ENCODE measurements at places on chromosomes 12 and 14. TPM values are rescaled to one million over a fixed set of nuclear protein-coding genes. Genes with fewer than 3 reads are reported as not detected.

The SMOC1 gene
- polyA plus RNA-seq = 2.4 TPM

The HOTAIR gene
- polyA plus RNA-seq = 2.2 TPM

The HCAR3 gene
- 0.14 TPM for polyA plus RNA-seq

GRCh38 chr12:3085341-3086139 lies 8.4 kb downstream of the TSPAN9 start:
- DNase-seq = no peak

- no peak for DNase-seq
These were observed 74.2 kb downstream of the DNAH10 start for GRCh38 chr12:123836292-123836691.

DNA sequence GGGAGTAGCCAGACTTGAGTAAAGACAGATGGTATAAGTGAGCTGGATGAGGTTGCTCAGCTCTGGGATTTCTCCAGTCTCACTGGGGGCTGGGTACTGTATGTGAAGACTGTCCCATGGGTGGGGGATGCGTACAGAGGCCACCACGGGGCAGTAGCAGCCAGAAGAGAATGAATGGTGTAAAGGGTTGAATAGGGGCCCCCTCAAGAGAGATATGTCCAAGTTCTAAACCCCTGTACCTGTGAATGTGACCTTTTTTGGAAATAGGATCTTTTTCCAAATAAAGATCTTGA lies 21.8 kb upstream of the BCDIN3D start:
- no peak for DNase-seq

DNA sequence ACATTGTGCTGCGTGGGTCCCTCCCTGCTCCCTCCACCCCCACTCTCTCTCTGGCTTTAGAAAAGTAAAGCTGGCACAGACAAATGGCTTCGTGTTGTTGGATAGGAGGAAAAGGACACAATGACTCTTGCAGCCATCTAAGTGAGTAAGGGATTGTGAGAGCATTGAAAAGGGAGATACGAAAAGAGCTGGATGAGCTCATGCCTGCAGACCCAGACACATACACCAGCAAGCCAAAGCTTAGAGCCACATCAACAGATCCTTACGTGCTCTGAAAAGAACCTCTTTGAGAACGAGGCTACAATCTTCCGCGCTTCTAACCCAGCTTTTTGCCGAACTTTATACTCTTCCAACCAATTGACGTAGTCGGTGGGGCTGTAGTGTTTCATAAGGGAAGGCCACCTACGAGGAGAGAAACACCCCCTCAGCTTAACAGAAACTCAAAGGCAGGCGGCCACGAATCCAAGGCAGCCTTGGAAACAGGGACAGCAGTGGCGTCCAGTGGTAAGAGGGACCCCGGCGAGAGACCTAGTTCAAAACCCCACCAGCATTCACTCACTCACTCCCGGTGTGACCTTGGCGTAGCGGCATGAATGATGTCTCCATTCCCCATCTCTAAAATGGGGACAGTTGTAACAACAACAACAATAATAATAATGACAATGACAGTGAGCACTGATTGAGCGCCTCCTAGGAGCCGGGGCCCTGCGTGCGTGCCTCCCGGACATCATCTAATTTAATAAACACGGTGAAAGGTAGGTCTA lies 1.1 kb downstream of the FBXO21 start:
- no peak for DNase-seq

- no peak for DNase-seq
These were observed 174.1 kb upstream of the PLXNC1 start for GRCh38 chr12:93974252-93974651.

DNA sequence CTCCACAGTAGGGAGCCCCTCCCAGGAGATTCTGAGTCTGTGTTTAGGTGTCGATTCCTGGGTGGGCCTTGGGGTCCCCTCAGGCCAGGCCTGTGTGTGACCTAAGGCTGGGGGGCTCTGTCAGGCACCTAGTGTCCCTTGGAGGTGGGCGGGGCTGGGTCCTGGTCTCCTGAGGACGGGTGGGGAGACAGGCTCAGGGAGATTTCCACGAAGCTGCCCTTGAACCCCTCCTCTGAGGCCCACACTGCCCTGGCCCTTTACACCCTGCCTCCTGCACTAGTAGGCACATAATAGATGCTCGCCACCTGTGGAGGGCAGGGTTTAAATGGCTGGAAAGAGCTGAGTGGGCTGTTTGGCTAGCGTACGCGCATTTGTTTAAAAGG lies 32.9 kb downstream of the MEG3 start:
- DNase-seq = no peak

DNA sequence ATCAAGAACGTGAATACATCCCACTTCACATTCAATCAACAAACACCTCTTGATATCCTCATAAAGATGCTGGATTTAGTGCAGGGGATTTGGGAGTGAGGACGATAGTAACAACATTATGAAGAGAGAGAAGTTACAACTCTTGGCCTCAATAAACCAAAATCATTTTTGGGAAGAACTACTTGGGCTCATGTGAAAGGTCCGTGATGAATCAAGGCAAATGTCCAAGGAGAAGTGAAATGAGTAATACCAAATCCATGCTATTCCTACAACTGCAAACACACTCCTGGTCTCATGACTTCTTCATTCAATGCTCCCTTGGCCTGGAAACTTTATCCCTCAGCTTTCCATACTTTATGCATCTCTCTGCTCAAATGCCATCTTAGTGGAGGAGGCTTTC lies 162.0 kb upstream of the LMNTD1 start:
- DNase-seq = no peak

GRCh38 chr12:114415525-114415868 lies 9.6 kb upstream of the TBX5 start:
- DNase-seq = no peak

GRCh38 chr14:69619012-69619411 lies 7.6 kb downstream of the SUSD6 start:
- DNase-seq = no peak

Data from left renal cortex interstitium (tissue), 4 donors.